Activated B cell treated with CpG ODN at 0.5 μM for 24 hours (primary cell): ENCODE measurements at places on chromosomes 1 and 21.

DNA sequence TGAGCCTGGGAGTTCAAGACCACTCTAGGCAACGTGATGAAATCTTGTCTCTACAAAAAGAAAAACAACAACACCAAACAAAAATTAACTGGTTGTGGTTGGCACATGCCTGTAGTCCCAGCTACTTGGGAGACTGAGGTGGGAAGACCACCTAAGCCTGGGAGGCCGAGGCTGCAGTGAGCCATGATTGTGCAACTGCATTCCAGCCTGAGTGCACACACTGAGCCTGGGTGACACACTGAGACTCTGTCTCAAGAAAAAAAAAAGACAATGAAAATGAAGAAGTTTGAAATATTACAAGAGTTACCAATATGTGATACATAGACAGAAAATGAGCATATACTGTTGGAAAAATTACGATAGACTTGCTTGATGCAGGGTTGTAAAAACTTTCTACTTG, 31.9 kb downstream of the PDC start:
- no peak for DNase-seq

DNA sequence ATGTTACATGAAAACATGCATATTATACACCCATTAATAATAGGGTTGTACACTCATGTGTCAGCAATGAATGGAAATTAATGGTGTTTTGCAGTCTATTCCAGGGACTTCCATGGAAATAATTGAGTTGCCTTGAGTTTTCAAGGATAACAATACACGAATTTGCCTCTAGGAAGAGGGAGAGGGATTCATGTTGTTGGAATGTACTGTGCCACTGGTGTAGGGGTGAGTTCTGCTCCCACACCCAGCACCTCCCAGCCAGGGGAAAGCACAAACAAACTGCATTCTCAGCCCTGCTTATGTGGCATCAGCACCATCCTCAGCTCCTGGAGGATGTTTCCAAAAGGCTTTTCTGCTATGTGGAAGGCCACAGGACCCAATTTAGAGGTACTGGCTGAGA, 57.8 kb downstream of the BCAR3 start:
- DNase-seq: no peak

DNA sequence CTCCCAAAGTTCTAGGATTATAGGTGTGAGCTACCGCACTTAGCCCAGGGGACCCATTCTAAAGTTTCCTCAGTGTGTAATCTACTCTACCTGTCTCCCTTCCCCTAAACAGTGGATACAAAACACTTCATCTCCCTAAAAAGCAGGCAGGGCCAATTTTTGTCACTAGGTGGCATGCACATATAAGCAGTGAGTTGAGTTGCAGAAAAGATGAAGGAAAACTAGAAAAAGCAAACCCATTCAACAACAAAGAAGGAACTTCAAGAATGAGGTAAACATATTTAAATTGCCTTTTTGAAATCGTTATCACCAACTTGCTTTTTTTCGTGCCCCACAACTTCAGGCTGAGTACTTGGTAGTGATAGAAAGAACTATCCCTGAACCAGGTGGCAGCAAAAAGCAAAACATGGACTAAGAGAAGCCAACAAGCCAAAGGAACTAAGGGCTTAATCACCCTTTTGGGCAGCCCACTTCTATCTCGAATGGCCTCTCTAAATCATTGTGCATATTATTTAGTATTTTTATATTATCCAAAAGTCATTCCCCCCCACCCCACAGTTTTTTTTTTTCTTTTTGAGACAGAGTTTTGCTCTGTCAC, 19.7 kb upstream of the ALDH9A1 start:
- no peak for DNase-seq

GRCh38 chr1:9589719-9590157, 1.0 kb downstream of the TMEM201 start:
- no peak for DNase-seq

DNA sequence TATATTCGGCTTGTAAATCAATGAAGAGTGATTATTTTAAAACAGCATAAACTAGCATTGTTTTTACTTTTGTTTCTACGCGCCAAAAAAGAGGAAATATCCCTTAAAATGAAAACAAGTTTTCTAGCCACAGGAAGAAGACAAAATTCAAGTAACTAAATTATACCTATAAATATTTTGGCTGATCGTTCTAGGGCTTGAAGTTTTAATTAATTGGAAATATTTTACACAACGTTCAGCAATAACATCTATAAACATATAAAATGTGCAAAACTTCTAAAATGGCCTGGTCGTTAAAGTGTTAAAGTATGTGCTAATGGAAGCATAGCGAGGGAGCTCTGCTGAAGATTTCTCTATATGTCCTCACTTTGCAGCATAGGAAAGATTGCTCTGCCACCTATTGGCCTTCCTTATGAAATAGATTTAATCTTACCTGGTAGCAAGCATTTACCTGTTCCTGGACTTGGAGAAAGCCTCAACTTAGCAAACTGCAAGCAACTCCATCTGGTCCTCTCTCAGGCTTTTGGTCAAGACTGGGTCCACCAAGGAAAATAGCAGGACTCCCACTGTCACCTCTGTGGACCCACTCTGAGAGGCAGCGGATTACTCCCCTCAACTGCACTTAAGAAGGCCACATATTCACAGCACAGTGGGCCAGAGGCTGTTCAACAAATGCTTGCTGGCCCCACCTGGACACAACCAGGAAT, 351.3 kb upstream of the RUNX1 start:
- peak; percentile 18 for DNase-seq

- no peak for DNase-seq
Measured at GRCh38 chr1:24386241-24386640, 27.3 kb downstream of the STPG1 start.

- DNase-seq: no peak
Measured at GRCh38 chr21:37659874-37660273, 256.4 kb downstream of the KCNJ6 start.

DNA sequence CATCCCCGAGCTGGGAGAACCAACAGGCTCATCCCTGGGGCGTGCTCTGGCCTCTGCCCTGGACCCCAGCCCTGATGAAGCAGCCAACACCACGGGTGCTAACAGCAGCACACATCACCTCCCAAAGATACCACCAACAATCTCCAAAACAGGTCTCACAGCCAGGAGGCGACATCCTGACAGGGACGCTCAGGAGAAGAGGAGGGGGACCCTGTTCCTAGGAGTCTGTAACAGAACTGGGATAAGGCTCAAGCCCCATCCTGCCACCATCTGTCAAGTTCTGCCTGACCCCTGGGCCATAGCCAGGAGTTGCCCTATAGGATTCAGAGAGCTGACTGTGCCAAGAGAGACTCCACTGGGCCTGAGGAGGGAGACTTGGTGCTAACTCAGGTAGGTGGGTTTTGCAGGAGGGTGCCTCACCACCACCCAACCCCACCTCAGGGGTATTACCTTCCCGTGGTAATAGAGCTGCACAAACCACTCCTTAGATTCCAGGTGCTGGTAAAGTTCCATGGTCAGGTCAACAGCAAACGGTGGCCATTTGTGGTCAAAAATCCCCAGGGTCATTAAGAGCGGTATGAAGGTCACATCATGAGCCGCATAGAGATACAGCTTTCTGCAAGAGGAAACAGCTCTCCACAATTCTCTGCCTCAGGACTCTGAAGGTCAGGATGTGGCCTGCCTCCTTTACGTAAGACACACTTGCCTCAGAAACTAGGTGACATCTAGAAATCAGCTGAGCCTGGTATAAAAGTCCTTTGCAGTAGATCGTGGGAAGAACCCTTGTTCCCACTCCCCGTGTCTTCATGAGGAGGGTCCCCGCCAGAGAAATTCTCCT, 22.3 kb downstream of the ACP6 start:
- DNase-seq: no peak

DNA sequence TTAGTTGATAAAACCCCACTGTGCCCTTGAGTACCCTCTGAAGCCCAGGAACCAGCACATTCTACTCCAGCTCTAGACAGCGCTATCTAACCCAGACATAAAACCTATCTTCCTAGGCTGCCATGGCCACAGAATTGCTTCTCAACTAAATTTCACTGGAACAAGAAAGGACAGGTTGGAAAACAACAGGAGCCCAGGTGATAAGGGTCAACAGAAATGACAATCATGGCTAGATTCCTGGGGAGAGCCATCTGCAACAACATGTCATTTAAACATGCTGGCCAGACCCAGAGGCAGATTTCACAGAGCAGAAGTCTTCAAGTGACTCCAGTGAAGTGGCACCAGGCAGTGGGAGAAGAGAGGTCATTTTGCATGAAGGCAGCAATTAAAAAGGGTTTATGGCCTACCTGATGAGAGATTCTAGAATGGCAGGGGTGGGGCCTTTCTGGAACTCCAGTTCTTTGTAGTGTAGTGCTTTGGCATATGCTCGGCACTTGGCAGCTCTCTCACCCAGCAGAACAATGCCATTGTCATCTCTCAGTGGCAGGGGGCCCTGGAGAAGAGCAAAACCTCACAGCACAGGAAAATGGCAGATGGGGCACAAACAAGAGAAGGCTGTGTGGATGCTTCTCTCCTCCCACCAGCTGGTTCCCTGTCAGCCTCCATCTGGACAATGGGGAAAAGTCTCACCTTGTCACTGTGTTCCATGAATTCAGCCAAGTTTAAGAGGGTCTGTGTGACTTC, 9.9 kb downstream of the ANGPTL7 start:
- DNase-seq: no peak

GRCh38 chr21:44596068-44596725, 3.9 kb upstream of the KRTAP10-6 start:
- DNase-seq: no peak

DNA sequence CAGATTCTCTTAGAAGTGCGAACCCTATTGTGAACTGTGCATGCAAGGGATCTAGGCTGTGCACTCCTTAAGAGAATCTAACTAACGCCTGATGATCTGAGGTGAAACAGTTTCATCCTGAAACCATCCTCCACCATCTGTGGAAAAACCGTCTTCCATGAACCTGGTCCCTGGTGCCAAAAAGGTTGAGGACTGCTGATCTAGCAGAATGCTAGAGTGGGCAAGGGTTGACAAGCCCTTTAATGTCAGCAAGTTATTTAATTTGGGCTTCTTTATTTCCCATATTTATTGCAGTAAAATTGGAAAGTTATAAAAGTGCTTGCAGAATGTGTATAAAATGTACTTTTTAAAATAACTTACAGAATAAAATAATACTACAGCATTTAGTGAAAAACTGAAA, 26.4 kb downstream of the ALG14 start:
- no peak for DNase-seq
